ENCODE measurements at places on chromosomes 2 and 18.

GRCh38 chr2:129673847-129674711 lies 305.4 kb upstream of the RAB6C start:
- no peak for DNase-seq

DNA sequence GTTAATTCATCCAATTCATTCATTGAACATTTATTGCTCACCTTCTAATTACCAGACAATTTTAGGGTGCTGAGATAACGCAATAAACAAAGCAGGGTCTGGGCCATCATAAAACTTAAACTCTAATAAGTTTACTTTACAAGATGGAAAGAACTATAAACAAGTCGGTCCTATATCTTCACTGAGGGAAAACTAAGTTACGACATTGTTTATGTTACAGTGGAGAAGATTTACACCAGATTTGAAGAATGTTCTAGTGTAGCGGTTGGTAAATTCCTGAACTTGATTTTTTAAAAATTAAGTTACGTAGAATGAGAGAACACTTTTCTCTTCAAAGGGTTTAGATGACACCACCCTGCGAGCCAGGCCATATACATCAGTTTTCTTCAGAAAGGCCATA lies 20.7 kb upstream of the FRZB start:
- DNase-seq = no peak

DNA sequence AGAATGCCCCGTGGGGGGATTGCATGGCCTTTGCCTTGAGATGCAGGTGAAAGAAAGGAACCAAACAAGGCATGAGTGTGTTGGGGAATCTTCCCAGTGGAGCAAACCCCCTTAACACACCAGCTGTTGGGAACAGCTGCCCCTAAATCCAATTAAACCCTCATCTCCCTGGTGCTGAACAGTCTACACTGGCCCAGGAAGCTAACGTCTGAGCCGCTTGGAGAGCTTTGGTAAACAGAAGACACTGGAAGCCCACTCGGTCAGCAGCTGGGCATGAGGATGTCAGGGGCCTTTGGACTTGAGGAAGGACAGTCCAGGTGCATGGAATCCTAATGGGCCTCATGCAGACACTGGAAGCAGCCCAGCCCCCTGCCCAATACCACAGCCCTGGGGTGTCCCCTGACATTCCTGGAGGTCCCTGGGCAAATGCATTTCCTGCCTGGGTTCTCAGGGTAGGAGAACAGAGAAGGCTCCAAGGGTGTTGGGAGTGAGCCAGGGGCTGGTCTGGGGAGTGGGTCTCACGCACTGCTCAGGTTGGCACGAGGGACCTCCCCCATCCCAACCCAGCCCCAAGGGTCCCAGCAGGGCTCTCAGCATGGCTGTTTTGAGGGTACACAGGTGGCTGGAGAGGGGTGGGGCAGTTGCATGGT lies 37.7 kb downstream of the GBX2 start:
- no peak for DNase-seq

DNA sequence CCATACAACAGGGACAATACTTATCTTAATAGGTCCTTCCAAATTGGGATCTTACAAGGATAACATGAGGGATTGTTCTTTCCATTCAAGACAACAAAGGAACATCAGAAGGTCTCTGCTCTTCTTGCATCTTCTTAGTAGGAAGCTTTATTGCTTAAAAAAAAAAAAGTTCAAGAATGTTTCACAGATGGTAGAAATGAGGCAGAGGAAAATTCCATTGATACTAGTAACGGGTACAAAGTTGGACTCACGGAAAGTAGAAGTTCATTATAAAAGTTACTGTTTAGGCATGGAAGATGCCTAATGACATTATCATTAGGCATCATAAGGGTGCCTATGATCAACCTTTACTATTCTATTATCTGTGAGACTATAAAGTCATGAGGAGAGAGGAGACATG lies 136.2 kb downstream of the LAMA3 start:
- no peak for DNase-seq

GRCh38 chr18:78595924-78596573 lies 383.6 kb upstream of the SALL3 start:
- DNase-seq = no peak

DNA sequence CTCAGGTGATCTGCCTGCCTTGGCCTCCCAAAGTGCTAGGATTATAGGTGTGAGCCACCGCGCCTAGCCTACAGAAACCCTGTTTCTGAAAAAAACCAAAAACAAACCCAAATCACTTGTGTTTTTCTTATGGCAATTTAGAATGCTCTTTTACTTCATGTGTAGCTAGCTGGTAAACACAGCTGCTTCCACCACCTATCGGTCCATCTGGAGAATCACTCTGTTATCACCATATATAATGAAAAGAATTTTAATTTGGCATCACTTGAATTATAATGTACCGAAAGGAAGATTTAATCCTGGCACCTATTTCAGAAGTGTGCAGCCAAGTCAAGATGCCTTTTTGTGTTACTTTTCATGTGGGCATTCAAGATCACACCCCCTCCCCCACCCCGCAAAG lies 86.5 kb upstream of the ITGB6 start:
- DNase-seq = no peak

DNA sequence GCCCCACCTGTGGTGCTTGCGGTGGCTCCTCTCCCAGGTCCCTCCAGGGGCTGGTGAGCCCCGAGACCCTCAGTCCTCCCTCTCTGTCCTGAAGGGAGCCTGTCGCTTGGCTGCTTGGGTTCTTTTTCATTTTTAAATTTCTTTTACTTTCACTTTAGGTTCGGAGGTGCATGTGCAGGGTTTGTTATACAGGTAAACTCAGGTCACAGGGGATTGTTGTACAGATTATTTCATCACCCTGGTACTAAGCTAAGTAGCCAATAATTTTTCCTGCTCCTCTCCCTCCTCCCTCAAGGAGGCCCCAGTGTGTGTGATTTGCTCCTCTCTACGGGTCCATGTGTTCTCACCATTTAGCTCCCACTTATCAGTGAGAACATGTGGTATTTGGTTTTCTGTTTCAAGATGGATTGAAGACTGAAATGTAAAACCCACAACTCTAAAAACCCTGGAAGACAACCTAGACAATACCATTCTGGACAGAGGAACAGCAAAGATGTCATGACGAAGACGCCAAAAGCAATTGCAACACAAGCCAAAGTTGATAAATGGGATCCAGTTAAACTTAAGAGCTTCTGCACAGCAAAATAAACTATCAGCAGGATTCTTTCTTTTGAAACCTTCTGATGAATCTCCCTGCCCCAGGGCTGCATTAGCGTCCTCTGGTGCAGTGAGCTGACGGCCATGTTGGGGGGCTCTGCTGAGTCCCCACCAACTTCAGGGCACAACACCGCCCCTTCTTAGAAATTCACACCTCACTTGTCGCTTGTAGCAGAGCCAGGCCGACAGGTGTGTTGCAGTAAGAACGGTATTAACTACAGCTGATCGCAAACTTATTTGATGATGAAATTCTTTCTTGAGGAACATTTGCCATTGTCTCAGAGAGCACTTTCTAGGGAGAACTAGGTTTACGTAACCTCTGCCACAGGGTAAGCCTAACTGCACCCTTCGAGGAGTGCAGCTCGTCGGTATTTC lies 135.3 kb downstream of the ZNF236 start:
- no peak for DNase-seq

DNA sequence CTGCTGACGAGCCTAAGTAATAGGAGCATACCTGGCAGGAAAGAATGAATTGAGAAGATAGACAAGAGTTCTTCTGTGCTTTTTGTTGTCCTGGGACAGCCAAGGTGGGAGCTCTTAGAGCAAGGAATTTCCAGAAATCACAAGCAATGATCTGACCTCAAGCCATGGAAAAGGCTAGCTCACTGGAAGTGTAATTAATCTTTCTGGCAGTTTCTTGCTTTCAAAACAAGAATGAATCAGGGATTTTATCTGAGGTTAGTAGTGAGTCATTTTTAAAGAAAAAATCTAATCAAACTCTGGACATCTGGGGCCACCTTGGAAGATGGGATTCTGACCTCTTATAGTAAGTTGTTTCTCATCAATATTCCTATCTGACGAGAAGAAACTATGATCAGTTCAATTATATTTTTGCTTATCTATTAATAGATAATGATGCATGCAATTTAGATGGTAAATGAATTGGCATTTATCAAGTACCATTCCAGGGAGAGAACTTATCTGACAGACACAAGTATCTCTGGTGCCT lies 98.0 kb downstream of the ADCYAP1 start:
- DNase-seq = no peak

DNA sequence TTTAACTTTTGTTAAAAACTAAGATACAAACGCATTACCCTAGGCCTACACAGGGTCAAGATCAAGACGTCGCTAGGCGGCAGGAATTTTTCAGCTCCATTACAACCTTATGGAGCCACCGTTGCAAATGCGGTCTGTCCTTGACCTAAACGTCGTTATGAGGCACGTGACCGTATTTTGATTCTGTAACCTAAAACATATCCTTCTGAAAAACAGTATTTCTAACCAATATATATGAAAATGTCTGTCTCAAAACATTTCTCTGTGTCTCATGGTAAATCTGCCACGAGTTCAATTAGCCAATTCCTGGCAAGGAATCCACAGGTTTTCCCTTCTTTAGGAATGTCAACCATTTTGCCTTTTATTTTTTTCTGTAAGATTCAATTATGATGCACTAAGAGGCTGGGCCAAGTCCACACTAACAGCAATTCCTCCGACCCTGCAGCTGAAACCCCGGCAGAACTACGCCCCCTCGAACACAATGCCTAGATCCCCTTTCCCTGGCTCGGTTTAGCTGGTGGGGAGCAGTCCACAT lies 1.7 kb downstream of the RTN4 start:
- no peak for DNase-seq
